Keratinocyte (primary cell): ENCODE measurements at places on chromosomes 1 and 21.

- DNase-seq = no peak
Observed at GRCh38 chr1:6927626-6928025, 142.4 kb downstream of the CAMTA1 start.

GRCh38 chr1:65953170-65953569 lies 160.5 kb downstream of the PDE4B start:
- no peak for DNase-seq

DNA sequence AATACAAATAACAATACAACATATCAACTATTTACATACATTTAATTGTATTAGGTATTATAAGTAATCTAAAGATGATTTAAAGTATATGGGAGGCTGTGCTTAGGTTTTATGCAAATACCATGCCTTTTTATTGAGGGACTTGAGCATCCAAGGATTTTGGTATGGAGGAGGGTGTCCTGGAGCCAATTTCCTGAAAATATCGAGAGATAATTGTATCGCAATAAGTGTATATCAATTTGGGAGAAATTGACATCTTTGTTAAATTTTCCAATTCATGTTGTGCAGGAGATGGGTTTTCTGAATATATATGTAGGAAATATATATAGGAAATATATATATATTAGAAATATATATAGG lies 63.5 kb downstream of the ATP1A1 start:
- DNase-seq = no peak

GRCh38 chr1:174837386-174837785 lies 162.4 kb upstream of the CACYBP start:
- no peak for DNase-seq

DNA sequence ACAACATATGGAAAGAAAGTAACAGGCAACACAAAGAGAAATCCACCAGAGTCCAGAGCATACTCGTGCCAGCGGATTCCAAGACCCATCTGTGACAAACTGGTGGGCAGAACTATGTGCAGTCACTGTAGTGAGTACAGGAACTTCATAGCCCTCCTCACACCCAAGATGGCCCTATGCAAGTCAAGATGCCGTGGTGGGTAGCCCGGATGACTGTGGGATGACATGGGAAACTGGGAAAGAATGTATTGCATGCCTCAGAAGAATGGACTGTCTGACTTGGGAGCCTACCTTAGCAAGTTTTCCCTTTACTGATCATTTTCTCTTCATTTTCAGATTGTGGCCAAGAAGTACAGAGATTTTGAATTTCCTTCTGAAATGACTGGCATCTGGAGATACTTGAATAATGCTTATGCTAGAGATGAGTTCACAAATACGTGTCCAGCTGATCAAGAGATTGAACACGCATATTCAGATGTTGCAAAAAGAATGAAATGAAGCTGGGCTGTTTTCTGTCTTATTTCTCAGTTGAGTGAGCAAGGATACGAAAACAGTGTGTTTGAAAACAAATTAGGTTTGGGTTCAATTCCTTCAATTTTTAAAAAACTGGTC lies 47.3 kb downstream of the CLIC6 start:
- DNase-seq = no peak

DNA sequence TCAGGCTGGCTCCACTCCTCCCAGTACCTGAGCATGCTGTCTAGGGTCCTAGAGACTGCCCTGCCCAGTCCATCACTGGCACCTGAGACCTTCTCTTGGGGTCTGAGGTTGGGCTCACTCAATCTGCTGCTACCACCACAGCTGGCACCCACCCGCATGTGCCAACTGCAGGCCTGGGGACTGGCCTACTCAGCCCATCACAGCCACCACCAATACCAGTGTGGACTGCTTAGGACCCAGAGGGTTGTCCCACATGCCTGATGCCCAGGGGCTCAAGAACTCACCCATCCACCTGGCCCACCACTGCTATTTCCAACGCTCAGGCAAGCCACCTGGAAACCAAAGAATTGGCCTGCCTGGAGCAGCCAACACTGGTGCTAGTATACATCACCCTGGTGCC lies 63.5 kb downstream of the CYP4B1 start:
- no peak for DNase-seq

DNA sequence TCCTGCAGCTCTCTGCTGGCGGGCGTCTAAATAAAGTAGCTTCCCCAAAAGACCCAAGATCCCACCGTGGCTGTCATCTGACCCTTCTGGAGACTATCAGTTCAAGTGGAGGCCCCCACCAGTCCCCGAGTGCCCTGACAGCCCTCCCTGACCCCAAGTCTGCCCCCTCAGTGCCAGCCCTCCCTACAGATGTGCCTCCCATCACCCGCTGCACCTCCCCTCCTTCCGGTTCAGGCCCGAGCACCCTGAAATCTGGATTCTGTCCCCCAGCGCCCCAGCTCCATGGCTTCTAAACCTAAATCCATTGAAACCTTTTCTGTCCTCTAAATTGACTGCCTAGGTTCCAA lies 595 bp downstream of the IL10RB start:
- no peak for DNase-seq

DNA sequence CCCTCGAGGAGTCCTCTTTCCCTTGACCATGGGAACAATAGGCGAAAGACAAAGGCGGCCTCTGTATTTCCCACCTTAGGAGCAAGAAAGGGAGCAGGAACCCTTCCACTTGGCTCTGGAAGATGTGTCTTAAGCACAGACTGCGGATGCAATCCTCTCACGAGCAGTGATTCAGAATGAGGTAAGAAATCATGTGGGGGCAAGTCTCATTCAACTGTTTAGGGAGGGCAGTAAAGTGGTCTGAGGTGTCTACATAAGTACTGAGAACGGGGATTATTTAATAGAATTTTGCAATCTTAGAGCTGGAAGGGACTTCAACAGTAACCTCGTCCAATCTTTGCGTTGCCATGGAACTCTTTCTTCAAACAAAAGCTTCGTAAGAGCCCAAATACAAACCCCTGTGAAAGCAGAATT lies 1.6 kb upstream of the DYRK3 start:
- DNase-seq = peak; percentile 83

GRCh38 chr1:172999349-172999748 lies 51.4 kb downstream of the TNFSF18 start:
- DNase-seq = no peak

- DNase-seq = no peak
Observed at GRCh38 chr1:46527474-46528296, 23.8 kb downstream of the KNCN start.

DNA sequence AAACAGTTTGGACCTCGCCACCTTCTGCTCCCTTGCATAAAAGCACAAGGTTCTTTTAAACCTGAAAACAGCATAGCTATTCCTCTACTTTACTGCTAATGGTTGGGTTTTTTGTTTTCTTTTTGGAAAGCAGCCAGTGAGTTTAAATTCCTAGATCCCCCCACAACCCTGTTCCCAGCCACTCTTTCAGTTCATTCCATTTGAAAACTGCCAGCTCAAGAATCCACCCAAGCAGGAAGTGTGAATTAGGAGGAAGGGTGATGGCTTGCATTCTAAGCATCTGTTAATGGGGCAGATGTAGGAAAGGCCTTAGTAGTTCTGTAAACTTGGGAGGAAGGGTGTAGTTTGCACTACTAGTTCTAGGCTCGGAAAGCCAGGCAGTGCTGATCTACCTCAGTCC lies 172.9 kb upstream of the HOOK1 start:
- DNase-seq = no peak

DNA sequence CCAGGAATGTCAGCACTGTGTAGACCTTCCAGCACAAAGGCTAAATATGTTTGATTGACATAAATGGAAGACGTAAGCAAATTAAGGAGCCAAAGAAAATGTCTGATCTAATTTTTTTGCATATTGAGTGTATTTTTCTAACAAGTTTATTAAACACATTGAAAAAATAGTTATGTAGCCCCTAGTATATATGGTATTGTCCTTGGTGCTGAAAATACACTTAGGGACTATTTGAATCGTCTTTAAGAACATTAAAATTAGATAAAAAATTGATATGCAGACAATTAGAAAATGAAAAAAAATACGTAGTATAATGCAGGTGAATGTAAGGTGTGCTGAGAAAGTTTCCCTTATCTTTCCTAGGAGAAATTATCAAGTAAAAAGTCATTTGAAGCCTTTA lies 337.0 kb downstream of the OMA1 start:
- no peak for DNase-seq

DNA sequence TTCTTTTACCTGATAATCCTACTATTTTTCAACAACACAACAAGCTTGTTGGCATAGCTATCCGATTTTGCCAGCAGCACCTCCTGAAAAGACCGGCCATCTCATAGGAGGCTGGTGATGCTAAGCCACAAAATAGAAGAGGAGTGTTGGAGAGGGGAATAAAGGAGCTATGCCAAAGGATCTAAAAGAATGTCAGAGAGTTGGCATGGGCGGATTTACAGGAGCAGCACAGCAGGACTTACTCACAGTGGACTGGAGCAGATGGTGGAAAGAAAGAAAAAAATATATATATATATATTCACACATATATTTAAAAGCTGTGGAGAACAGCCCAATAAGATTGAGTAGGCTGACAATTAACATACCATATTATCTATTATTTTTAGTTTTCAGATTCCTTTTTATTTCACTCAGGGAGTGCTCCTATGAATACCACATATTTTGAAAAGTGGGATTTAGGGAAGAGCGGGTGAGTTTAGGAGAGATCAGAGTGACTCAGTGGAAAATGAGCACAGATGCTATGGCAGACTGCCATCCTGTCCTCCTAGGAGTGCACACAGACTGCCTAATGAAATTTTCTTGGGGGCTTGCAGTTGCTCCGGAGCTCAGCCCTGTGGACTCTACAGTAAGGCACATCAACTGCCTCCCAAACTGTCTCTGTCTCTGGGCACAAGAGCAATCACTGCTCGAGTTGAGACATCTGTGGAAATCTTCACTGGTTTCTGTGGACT lies 394.4 kb upstream of the CHRM3 start:
- DNase-seq = no peak

DNA sequence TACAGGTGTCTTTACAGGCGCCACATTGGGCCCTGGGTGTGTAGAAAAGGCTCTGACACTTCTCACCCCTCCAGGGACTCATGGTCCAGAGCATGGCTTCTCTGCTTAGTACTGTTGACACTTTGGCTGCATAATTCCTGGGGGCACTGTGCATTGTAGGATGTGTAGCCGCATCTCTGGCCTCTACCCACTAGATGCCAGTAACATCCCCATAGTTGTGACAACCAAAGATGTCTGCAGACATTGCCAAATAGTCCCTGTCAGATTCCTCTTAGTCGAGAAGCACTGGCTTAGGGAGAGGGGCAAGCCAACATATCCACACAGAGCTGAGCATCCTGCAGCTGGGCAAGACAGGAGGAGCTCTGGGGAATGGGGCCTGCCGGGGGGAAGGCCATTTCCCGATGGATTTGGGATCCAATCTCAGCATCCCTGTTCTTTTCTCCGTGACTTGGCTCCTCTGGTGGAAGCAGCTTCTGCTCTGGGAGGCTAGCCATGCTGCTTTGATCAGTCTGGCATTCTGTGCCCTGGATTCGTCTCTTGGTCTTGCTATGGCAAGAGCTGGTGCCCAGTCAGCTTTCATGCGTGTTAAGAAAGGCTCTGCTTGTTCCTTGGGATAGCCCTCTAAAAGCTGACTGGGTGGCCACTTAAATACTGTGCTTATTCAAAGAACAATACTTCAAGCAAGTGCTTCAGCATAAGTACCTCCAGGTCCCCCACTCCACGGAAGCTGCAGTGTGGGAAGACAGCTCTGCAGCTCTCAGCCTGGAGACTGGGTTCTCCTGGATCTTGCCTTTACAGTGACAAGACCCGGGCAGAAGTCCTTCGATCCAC lies 38.3 kb upstream of the SCMH1 start:
- no peak for DNase-seq

DNA sequence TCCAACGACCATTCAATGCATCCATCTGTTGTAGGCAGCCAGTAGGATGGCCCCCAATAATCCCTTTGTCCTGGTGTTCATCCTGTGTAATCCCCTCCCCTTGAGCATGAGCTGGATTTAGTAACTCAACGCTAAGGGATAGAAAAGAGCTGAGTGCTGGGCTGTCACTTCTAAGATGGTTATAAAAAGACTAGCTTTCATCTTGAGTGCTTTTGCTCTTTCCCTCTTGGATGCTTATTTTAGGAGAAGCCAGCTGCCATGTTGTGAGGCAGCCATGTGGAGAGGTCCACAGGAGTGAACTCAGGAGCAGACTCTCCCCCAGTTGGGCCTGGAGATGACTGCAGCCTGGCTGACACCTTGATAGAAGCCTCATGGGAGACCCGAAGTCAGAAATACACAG lies 401.5 kb downstream of the VAV3 start:
- no peak for DNase-seq
